ENCODE measurements at places on chromosomes 16 and 17.

DNA sequence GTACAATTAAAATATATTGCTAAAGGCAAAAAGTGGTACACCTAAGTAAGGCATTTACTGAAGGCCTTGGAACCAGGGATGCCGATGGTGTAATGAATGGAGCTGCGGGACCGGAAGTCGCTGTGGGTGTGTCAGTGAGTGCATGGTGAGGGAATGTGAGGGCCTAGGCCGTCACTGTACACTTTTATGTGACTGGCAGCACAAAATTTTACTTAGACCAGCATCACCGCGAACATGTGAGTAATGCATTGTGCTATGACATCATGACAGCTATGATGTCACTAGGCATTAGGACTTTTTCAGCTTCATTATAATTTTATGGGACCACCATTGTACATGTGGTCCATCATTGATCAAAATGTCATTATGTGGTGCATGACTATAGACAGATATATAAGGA lies 14.7 kb downstream of the ALOX15B start:
- no peak for DNase-seq

- no peak for DNase-seq
Observed at GRCh38 chr17:17872547-17873345, 36.0 kb upstream of the SREBF1 start.

DNA sequence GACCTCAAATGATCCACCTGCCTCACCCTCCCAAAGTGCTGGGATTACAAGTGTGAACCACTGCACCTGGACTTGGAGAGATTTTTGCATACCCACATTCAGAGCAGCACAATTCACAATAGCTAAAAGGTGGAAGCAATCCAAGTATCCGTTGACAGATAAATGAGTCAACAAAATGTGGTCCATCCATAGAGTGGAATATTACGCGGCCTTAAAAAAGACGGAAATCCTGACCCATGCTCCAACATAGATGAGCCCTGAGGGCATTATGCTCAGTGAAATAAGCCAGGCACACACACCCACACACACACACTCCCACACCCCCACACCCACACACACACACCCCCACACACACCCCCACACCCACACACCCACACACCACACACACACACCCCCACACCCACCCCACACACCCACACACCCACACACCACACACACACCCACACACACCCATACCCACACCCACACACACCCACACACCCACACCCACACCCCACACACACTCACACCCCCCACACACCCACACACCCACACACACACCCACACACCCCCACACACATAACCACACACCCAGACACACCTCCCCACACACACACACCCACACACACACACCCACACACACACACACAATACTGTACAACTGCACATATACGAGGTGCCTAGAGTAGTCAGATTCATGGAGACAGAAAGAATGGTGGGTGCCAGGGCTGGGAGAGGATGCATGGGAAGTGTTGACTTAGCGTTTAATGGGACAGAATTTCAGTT lies 124.7 kb downstream of the FOXL1 start:
- no peak for DNase-seq

DNA sequence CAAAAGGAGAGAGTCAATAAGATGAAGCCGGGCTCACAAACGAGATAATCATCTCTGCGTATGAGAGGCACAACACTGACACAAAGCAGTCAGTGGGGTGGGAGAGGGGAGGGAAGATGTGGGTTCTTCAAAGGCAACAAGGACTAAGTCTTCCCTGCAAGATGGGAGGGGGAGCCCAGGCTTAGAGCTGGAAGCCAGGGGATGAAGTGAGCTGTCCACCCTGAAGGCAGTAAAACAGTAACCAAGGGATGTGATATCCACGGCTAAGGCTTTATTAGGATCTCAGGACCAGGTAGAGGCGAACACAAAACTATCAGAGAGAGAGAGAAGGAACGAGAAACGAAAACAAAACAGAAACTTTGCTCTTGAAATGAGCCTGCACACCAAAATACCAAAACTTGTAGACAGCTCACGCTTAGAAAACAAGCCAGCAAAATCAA lies 115.9 kb downstream of the DYNLRB2 start:
- no peak for DNase-seq

DNA sequence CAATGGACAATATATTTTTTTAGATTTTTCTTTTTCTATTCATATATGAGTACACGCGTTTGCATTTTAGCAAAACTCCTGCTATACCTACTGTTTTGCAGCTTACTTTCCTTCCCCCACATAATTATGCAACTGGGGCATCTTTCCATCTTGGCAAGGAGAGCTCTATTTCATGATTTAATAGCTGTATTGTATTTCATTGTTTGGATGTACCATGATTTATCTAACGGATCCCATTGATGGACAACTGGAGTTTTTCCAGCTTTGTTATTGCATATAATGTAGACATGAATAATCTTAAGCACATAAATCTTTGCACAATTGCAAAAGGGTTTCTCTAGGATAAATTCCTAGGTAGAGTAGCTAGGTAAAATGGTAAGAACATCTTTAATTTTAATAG lies 133.9 kb downstream of the PITPNC1 start:
- DNase-seq = no peak

- no peak for DNase-seq
Observed at GRCh38 chr16:57911743-57912142, 59.2 kb downstream of the CNGB1 start.

DNA sequence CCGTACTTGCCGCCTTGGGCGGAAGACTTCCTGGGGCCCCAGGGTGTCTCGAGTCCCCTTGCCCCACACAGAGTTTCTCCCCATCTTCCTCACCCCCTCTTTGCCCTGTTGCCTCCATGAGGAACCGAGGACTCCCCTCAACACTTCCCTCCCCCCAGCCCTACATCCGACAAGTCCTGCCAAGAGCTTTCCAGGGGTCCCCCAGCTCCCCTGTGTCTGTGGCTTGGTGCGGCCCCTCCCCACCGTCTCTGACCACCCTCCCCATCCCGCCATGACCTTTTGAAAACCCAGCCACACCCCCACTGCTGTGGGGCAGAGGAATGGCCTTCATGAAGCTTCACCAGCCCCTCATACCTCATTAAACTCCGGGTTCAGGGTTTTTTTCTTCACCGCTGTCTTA lies 11.4 kb downstream of the SCGB1C2 start:
- DNase-seq = no peak

DNA sequence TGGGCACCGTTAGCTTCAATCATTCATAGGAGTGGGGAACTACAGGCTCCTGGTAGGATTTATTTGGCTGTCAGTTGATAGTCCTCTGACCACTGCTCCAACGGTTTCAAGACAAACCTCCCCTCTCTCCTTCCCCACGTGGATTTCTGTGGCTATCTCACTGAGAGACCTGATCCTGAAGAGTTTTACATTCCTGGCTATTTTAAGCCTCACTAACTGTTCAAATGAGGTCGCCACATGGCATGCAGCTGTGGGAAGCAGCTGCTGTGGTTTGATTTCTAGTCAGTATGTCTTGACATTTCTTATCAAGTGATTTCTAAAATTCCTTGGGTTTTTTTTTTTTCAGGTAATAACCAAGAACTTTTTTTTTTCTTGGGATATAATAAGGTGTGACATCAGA lies 38.3 kb downstream of the CDK5R1 start:
- no peak for DNase-seq

GRCh38 chr17:43791589-43791988 lies 11.4 kb downstream of the CFAP97D1 start:
- no peak for DNase-seq

GRCh38 chr16:4664538-4665418 lies 28.6 kb upstream of the NUDT16L1 start:
- DNase-seq = no peak

DNA sequence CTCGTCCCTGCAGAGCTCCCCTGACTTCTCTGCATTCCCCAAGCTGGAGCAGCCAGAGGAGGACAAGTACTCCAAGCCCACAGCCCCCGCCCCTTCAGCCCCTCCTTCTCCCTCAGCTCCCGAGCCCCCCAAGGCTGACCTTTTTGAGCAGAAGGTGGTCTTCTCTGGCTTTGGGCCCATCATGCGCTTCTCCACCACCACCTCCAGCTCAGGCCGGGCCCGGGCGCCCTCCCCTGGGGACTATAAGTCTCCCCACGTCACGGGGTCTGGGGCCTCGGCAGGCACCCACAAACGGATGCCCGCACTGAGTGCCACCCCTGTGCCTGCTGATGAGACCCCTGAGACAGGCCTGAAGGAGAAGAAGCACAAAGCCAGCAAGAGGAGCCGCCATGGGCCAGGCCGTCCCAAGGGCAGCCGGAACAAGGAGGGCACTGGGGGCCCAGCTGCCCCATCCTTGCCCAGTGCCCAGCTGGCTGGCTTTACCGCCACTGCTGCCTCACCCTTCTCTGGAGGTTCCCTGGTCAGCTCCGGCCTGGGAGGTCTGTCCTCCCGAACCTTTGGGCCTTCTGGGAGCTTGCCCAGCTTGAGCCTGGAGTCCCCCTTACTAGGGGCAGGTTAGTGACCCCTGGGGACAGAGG lies 11.4 kb downstream of the MLLT6 start:
- DNase-seq = no peak

- no peak for DNase-seq
Observed at GRCh38 chr17:57803021-57803420, 46.8 kb downstream of the MRPS23 start.

DNA sequence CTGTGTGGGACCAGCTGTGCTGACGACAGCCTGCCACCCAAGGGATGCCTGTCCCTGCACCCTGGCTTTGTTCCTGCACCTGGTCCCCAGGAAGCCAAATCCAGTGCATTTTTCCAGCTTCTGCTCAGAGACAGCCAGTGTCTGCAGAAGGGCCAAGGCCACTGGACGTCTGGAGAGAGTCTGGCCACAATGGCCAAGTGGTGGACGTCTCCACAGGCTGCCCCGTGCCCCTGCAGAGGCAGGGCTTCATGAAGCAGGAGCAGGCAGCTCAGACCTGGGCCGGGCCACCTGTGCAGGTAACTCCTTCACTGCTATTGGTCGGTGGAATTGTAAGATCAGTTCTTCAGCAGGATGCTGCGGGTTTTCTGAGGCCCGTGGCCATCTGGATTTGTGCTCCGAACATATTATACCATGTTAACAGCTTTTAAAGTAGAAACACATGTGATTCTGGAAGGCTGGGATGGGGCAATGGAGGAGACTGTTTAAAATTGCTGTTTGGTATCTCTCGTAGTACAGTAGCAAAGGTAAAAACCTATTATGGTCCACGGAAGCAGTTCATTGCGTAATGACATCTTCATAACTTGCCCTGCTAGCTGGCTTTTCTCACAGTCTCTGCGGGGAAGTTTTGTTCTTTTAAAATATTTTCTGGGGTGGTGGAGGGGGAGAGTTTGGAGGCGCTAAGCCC lies 185.3 kb downstream of the CCDC182 start:
- DNase-seq = no peak

- DNase-seq = no peak
Observed at GRCh38 chr17:57623620-57624019, 121.5 kb downstream of the CCDC182 start.

- DNase-seq = no peak
Observed at GRCh38 chr16:47129755-47130435, 13.8 kb downstream of the NETO2 start.

GRCh38 chr17:79235808-79236207 lies 161.2 kb downstream of the ENGASE start:
- DNase-seq = no peak

GRCh38 chr17:81977211-81977808 lies at the start of gene ASPSCR1:
Gene ASPSCR1, plus strand, starts transcription at chr17:81977629. Its CDS starts 18 bp downstream, at chr17:81977647.
- peak; percentile 58 for DNase-seq

GRCh38 chr16:30723725-30724355 lies 24.4 kb upstream of the PHKG2 start:
- no peak for DNase-seq

GRCh38 chr17:42623732-42624596 lies 14.5 kb downstream of the TUBG1 start:
- no peak for DNase-seq

- DNase-seq = no peak
Observed at GRCh38 chr17:15660077-15660476, 24.0 kb downstream of the TRIM16 start.
